ENCODE measurements at places on chromosomes 13 and 19. TPM values are rescaled to one million over a fixed set of nuclear protein-coding genes. Genes with fewer than 3 reads are reported as not detected.

DNA sequence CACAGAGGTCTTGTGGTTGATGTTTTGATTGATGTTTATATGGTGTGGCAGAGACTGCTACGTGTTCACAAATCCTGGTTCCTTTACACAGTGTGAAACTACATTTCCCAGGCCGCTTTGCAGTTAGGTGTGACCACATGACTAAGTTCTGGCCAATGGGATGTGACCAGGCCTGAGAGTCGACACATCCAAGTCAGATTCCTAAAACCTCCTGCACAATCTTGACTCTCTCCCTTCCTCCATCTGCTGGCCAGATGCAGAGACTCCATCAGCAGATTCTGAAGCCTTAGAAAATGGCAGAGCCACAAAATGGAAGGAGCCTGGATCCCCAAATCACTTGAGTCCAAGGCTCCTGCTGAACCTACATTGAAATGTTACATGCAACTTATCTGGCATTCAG, 12.6 kb downstream of the CD37 start:
- H3K4me3 ChIP-seq, result no peak overlapping the region
- H3K4me1 ChIP-seq, result peaks cover 18% of the 10 kb centered on the region
- H3K27me3 ChIP-seq, result no peaks in the 10 kb centered on the region
- H3K36me3 ChIP-seq, result no peaks in the 10 kb centered on the region
- DNase-seq, result no peak
- no peak overlapping the region for H3K27ac ChIP-seq

DNA sequence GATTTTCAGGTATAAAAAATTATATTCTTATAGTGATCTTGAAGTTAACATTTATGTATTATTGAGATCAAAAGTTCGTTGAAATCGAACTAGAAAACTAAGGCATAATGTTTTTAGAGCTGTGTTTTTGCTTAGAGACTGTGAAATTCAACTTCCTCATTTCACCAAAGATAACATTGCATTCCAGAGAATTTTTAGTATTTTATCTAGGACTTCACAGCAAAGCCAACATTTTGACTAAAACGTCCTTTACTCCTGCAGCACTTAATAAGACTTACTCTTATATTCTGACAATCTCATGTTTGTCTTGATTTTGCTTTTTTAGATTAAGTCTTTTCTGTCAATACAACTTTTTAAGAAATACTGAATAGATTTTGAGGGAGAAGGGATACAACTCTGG, 4.7 kb downstream of the KCTD4 start:
- H3K4me1 ChIP-seq, result peaks cover 16% of the 10 kb centered on the region
- no peaks in the 10 kb centered on the region for H3K27me3 ChIP-seq
- H3K4me3 ChIP-seq, result no peak overlapping the region
- H3K36me3 ChIP-seq, result no peaks in the 10 kb centered on the region

GRCh38 chr13:60720590-60720989, 323.6 kb downstream of the TDRD3 start:
- H3K27ac ChIP-seq, result no peak overlapping the region
- H3K4me3 ChIP-seq, result no peak overlapping the region
- H3K27me3 ChIP-seq, result no peaks in the 10 kb centered on the region
- H3K4me1 ChIP-seq, result no peaks in the 10 kb centered on the region
- no peak for DNase-seq
- no peaks in the 10 kb centered on the region for H3K36me3 ChIP-seq

GRCh38 chr19:53771144-53771543, 53.0 kb downstream of the NLRP12 start:
- no peak overlapping the region for H3K4me3 ChIP-seq
- H3K27me3 ChIP-seq, result peaks cover 8% of the 10 kb centered on the region
- peaks cover 2% of the 10 kb centered on the region for H3K4me1 ChIP-seq
- no peaks in the 10 kb centered on the region for H3K36me3 ChIP-seq
- DNase-seq, result no peak

DNA sequence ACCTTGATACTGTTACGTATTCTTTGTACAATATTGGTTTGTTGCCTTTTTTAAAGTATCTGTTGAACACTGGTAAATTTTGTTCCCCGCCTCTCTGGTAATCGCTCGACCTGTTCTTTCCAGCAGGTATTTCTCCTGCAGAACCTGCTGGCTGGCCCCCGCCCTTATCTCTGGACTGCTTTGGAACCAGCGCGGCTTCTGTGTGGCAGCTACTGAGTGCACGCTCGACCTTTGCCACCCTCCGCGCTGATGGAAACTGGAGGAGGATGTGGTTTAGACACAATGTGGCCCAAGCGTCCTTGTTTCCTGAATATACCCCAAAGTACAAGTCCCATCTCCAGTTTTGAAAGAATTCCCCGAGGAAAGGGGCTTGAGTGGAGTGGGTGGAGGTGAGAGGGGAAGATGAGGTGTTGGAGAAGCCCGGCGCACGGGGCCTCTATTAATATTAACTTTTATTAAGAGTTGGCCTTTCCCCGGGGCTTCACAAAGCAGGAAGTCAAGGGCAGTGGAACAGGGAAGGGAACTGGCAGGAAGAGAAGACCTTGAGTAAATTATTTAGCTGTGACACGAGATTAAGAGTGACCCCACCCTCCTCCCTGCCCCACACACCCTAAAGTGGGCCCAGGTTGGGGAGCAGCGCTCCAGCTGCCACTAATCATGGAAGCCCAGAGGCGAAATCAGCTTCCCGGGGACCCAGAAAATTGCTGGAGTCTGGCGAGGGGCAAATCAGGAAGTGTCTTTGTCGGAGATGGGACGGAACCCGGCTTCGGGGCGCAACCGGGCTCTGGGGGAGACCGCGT, 16.0 kb downstream of the CDX2 start:
- DNase-seq, result no peak
- H3K4me3 ChIP-seq, result peak overlapping the region; percentile 77
- H3K27ac ChIP-seq, result no peak overlapping the region
- H3K27me3 ChIP-seq, result peaks cover 66% of the 10 kb centered on the region
- H3K4me1 ChIP-seq, result peaks cover 14% of the 10 kb centered on the region

GRCh38 chr19:56124578-56124977, 3.5 kb upstream of the ZNF787 start:
- H3K4me3 ChIP-seq, result no peak overlapping the region
- DNase-seq, result no peak
- peak overlapping the region; percentile 81 for H3K27ac ChIP-seq
- peaks cover 16% of the 10 kb centered on the region for H3K4me1 ChIP-seq
- H3K36me3 ChIP-seq, result no peaks in the 10 kb centered on the region
- H3K27me3 ChIP-seq, result no peaks in the 10 kb centered on the region

- H3K4me1 ChIP-seq, result no peaks in the 10 kb centered on the region
- no peak overlapping the region for H3K4me3 ChIP-seq
- peaks cover 3% of the 10 kb centered on the region for H3K27me3 ChIP-seq
- H3K27ac ChIP-seq, result no peak overlapping the region
- no peak for DNase-seq
- H3K36me3 ChIP-seq, result peaks cover 3% of the 10 kb centered on the region
These were observed 43.5 kb upstream of the SERTM1 start for GRCh38 chr13:36630181-36630803.

DNA sequence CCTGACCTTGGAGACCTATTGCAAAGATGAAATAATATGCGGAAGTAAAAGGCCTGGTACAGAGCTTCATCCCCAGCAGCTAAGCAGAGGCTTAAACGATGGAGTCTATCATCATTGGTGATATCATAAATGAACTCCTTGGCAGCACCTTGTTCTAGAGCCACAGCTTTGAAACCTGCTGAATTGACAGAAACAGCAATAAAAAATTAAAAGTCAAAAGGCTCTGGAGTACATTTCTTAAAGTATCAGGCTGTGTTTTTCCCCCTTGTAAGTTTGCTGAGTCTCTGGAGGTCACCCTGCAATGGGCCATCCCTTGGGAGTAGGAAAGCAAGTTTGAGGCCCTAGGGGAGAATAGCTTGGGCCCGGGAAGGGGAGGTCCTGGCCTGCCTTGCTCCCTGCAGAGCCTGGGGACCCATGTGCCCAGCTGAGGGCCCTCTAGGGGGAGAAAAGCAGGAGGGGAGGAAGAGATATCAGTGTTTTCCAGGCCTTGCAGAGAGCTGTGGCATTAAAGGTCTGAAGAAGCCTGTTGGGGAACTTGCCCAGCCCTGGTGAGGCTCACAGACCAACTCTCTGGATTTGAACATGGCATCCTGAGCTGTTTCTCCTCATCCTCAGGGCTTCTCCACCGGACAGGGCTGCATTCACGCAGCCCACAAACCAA, 416.1 kb downstream of the ZNF536 start:
- H3K27ac ChIP-seq, result no peak overlapping the region
- no peaks in the 10 kb centered on the region for H3K4me1 ChIP-seq
- no peak overlapping the region for H3K4me3 ChIP-seq
- H3K27me3 ChIP-seq, result peaks cover 11% of the 10 kb centered on the region
- DNase-seq, result no peak

DNA sequence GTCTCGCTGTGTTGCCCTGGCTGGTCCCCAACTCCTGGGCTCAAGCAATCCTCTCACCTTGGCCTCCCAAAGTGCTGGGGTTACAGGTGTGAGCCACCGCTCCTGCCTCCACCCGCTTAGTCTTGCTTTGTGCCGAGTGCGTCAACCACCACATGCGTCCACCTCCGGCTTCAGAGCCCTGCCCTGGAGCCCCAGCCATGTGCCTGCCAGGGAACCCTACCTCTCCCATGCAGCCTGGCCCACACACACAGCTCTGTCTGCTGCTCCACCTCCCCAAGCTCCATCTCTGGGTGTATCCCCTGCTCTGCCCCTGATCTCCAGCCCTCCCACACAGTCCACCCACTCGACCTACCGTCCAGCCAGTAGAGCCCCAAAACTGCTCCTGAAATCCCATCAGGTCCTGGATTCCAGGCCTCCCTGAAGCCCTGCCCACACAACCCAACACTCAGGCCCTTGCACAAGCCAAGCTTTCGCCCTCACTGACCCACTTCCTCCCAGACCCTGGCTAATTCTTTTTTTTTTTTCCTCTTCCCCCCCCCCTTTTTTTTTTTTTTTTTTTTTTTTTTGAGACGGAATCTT, 9.6 kb downstream of the CYP2F1 start:
- peaks cover 45% of the 10 kb centered on the region for H3K4me1 ChIP-seq
- no peak overlapping the region for H3K4me3 ChIP-seq
- H3K27me3 ChIP-seq, result no peaks in the 10 kb centered on the region

- H3K27me3 ChIP-seq, result peaks cover 6% of the 10 kb centered on the region
- no peak overlapping the region for H3K27ac ChIP-seq
- H3K4me3 ChIP-seq, result no peak overlapping the region
- DNase-seq, result no peak
- no peaks in the 10 kb centered on the region for H3K36me3 ChIP-seq
- peaks cover 11% of the 10 kb centered on the region for H3K4me1 ChIP-seq
These were observed 32.4 kb upstream of the SPATA13 start for GRCh38 chr13:24128112-24128511.

DNA sequence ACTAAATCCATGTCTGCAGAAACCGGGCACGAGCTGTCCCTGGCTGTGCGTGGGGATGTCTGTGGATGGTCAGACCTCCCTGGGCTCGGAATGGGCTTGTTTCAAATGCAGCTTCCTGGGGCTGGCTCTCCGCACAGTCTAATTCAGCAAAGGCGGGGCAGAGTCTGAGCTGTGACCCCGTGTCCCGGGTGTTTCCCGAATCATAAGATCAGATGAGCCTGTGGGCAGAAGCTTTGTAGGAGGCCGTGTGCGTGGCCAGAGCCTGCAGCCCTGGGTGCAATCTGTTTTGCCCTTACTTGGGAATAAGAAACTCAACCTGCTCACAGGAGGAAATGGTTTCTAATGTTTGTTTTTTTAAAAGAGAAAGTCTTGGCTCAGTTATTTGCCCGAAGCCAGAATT, 13.9 kb upstream of the GNA11 start:
- no peak for DNase-seq
- H3K27ac ChIP-seq, result no peak overlapping the region
- H3K36me3 ChIP-seq, result no peaks in the 10 kb centered on the region
- no peaks in the 10 kb centered on the region for H3K27me3 ChIP-seq
- H3K4me1 ChIP-seq, result peaks cover 6% of the 10 kb centered on the region

DNA sequence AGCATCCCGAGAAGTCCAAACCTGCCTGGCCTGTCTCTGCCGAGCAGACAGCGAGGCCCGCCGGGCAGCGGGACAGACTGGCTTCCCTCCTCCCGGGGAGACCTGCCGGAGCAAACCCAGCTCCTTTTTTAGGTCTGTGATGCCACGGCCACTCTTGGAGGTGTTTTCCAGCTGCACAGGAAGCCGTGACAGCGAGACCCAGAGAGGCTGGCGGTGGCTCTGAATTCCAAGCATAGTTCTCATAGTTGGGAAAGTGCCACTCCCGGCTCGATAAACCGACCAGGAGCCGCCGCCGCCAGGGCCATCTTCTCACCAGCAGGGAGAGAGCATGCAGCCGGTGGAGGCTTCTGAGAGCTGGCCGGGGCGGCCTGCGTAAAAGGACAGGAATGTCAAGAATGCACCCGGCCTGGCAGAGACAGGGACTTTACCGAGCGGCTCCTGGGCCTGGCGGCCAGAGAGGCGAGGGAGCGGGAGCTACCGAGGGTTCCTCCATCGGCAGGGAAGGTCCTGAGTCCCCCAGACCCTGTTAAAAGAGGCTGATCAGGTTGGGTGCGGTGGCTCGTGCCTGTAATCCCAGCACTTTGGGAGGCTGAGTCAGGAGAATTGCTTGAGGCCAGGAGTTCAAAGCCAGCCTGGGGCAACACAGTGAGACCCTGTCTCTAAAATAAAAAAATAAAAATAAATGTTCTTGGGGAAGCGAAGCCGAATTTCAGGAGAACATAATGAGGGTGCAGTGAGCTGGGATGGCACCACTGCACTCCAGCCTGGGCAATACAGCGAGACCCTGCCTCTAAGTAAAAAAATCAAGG, 64.9 kb downstream of the GADD45B start:
- no peak for DNase-seq
- no peaks in the 10 kb centered on the region for H3K27me3 ChIP-seq
- H3K36me3 ChIP-seq, result no peaks in the 10 kb centered on the region
- H3K27ac ChIP-seq, result no peak overlapping the region

The ZNF541 gene
- total RNA-seq, result 0.85 TPM

The KLK7 gene
- not detected for total RNA-seq

The CBARP gene
- not detected for total RNA-seq
